GM03348 (cell line): ENCODE measurements at places on chromosomes 6 and 20.

DNA sequence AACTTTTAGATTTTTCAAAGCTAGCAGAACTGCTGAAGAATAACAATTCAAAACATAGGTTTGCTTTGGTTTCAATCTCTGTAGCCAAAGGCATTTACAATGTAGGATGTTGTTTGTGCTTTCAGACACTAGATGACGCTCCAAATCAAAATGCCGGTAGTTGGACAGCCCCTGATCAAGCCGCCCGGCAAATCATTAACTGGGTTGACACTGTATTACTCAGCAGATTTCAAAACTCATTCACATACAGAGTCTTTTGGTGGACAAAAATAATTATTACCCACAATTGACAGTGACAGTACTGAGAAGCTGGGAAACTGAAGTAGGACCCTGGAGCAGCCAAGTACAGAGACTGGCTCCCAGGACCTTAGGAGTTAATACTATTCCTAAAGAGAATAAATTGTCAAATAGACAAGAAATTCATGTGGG lies 21.3 kb upstream of the HFE start:
- DNase-seq = peak; percentile 84

GRCh38 chr6:10837622-10837994 lies 731 bp downstream of the MAK start:
- DNase-seq = peak; percentile 36

DNA sequence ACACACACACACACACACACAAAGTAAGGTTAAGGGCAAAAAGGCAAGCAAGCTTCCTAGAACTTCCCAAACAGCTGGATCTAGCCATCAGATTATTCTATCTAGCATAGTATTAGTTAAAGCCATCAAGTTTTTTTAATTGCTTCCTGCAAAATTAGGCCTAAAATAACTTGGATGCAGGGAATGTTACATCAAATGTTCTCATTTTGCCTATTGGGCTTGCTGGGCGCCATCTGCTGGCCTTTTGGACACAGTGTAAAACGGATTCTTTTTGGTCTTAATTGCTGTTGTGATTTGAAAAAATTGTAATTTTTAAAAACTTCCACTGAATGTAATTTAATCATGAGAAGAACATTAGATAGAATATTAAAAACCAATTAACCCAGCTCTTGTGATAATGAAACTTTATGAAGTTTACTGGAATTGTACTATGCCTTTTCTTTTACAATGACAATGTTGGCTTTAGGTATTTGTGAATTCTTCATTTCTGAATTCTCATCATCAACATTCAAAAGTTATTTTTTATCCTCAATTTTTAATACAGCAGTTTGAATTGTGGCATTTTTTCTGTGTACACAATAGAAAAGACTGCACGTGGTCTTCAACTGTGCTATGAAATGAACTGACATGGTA lies 6.8 kb downstream of the MKKS start:
- peak; percentile 65 for DNase-seq

- no peak for DNase-seq
These were observed 426.4 kb downstream of the PREX1 start for GRCh38 chr20:48401359-48401758.

GRCh38 chr20:13430346-13431002 lies 208.3 kb downstream of the TASP1 start:
- DNase-seq = no peak

- no peak for DNase-seq
These were observed 925.0 kb upstream of the MAN1A1 start for GRCh38 chr6:120274547-120274946.

DNA sequence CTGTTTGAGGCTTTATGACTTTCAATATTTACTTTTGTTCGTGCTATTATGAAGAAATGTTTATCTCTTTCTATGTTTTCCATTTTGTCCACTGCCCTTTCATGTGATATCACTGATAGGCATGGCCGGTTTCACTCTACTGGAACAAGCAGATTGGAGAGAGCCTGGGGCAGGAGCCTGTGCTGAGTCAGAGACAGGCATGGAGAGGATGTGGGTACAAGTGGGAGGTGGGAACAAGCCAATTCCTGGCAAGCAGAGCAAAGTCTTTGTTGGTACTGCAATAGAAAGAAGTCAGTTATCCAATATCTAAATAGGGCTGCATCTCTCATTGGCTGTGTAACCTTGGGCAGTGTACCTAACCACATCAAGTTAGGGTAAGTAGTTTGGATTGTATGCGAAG lies 545.6 kb upstream of the MAP3K7 start:
- DNase-seq = no peak

DNA sequence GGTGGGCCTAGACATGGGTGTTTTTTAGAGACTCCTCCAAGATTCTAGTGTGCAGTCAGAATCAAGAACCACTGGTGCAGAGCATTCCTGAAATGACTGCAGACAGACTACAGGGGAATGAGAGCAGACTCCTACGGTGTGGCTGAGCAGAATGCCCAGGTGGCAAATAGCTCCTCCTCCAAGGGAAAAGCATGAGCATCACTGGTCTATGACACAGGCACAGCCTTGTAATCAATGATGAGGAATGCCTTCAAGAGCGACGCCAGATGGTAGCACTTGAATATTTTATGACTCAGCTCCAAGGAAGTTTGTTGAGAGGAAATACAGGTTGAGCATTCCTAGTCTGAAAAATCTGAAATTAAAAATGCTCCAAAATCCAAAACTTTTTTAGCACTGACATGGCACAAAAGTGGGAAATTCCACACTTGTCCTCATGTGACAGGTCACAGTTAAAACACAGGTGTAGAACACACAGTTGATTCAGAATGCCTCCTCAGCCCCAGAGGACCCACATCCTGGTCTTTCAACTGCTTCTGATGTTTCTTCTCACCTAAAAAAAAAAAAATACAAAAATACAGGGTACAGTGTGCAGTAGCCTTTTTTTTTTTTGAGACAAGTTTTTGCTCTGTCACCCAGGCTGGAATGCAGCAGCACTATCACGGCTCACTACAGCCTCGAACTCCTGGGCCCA lies 10.6 kb upstream of the FAM8A1 start:
- peak; percentile 85 for DNase-seq

DNA sequence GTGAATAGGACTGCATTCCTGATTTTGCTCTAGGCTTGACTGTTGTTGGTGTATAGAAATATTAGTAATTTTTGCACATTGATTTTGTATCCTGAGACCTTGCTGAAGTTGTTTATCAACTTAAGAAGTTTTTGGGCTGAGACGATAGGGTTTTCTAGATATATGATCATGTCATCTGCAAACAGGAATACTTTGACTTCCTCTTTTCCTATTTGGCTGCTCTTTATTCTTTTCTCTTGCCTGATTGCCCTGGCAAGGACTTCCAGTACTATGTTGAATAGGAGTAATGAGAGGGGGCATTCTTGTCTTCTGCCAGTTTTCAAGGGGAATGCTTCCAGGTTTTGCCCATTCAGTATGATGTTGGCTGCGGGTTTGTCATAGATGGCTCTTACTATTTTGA lies 13.4 kb downstream of the HLA-DOB start:
- no peak for DNase-seq

DNA sequence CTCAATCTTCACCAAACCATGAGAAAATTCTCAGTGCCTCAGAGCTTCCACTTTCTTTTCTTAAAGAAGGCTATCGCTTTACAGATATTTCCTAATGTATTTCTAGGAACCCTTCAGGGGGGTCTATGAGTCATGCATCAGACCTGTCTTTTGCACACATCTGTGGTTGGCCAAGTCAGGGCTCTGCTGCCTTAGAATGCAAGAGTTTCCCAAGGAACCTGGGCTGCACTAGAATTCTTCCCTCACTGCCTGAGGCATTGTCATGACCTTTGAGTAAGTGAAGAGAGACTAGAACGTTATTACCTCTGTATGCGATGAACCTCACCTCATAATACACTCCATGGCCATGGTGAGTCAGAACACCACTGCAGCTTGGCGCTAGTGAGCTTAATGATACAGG lies 365.0 kb upstream of the ID4 start:
- DNase-seq = no peak

GRCh38 chr6:50792771-50793170 lies 25.9 kb upstream of the TFAP2B start:
- no peak for DNase-seq

DNA sequence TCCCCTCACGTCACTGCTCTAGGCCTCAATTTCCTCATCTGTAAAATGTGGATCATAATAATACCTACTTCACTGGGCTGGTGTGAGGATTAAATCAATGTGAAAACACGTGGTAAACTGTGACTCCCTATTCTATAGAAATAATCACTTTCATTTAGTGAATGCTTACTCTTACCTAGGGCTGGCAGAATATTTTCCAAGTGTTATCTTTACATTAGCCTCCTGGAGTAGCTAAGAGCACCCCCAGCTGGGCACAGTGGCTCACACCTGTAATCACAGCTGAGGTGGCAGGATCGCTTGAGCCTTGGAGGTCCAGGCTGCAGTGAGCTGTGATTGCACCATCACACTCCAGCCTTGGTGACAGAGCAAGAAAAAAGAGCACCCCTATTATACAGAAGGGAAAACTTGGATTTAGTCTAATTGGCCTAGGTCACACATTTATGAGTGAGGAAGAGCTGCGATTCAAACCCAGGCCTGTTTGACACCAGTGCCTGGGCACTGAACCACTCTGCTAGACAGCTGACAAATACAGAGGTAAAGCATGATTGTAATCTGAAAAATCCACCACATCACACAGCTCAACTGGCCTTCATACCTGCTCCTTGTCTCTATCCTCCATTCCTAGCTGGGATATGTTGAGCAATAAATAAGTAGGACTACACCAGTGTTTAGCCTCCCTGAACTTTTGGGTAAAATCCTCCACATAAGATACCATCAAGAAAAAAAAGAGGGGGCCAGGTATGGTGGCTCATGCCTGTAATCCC lies 1.4 kb upstream of the SNTA1 start:
- DNase-seq = no peak

DNA sequence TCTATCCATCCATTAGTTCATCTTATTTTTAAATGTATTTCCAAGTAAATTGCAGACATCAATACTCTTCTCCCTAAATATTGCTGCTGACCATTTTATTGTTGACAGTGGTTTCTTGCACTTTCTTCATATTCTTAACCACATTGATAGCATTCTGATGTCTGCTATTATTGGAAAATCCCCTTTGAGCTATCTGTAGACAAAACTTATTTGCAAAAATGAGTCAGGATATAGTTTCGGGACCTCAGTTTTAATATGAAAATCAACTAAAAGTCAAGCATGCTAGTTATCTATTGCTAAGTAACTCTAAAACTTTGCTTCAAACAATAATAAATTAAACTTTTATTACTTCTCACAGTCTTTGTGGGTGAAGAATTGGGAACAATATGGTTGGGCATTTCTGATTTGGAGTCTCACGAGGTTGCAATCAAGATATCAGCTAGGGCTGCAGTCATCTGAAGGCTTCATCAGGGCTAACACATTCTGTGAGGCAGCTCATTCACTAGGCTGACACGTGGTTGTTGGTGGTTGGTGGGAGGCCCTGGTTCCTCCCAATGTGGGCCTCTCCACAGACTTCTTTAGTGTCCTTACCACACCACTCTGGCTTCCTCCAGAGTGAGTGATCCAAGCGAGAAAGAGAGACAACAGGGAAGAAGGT lies 32.7 kb downstream of the CD109 start:
- no peak for DNase-seq

- DNase-seq = no peak
These were observed 17.0 kb upstream of the CHD6 start for GRCh38 chr20:41635158-41635557.

GRCh38 chr20:64067733-64068307 lies 4.8 kb downstream of the TCEA2 start:
- DNase-seq = no peak

DNA sequence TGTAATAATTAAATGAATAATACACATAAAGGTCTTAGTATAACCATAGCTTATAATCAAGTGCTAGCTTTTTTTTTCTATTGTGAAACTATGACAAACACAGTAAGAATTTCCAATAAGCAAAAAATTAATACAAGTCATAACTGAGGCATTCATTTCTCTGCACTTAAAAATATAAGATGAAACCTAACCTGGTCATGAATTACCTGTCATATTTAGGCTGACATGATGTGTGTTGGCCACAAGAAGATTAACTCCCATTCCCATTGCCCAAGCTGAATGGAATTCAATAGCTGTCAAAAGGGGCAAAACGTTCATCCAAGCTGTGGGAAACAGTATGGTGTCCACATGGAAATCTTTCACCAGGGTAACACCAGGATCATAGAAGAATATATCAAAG lies 5.4 kb downstream of the VNN2 start:
- no peak for DNase-seq

DNA sequence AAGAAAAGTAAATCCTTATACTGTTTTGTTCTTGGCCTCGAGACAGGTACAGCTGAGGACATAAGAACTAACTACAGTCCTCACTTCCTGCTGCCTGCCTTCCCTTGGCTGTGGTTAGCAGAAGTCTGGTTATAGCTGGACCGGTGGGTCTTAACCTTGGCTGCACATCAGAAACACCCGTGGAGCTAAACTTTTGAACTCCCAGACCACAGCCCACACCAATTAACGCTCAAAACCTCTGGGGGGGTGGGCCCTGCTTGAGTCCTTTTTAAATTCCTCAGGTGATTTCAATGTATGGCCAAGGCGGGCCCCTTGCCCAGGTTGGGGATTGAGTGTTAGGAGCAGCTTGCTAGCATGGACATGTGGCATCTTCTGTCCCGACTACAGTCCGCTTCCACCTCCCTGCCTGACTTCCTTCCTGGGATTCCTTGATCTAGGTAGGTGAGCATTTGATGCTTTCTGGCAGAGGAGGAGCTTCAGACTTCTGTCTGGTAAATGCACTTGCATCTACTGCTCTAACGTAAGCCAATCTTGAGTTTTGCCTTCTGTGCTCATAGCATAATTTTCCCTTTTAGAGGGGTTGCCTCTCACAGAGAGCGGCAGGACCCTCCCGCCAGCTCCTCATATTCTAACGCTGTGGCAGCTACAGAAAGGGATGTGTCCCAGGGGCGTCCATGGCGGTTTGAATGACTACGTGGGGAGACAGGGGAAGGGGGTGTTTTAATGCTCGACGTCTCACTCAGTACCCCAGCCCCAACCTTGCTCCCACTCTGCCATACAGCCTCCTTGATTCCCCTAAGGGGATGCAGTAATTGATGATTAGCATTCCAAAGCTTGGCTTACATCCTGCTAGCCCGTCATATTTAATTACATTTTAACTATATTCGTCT lies 390.1 kb downstream of the ZFAND3 start:
- no peak for DNase-seq

DNA sequence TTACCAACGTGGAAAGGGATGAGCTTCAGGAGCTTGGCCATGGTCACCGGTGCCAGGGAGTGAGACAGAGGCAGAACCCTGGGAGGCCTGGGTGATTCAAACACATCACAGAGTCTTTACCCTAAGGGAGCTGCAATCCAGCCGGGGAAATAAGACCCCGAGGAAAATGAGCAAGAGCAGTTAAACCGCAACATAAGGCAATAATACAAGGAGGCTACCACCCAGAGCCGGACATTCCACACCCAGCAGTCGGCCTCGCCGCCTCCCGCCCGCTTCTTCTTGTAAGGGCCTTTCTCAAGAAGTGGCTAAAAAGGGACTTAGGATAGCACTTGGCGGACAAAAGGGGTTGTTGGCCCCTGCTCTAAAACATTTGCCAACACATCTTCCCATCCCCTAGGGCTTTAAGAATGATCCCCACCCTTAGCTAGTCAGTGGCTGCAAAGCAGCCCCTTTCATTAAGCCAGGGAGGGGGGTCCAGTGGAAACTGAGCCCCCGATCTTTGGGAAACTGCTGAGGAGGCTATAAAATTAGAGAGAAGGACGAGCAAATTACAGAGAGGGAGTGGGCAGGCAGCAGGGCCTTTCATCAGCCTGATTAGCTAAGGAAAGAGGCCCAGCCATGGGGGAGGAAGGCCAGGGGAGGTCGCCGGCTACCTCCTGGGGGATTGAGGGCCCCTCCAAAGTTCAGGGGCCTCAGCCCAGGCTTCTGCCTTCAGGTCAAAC lies 34.3 kb downstream of the SNX5 start:
- DNase-seq = no peak
